NCI-H1105 treated with DMSO at 0.1 percent for 48 hours (cell line): ENCODE measurements at places on chromosomes 13 and 19.

DNA sequence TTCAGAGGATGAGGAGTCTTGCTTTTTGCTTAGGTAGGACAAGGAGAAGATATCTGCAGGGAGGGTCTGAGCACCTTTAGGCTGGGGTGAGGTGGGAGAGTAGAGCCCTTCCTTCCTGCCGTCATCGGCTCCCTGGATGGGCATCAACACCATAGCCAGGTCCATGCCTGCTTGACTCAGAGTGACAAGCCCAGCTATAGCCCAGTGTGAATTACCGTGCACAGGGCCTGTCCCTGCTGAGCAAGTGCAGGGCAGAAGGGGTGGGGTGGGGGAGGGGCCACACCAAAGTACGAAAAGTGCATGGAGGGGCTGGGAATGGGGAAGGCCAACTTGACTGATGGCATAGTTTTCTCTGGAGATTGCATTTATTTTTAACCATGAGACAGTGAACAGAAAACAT, 30.3 kb upstream of the RNF113B start:
- DNase-seq = no peak

DNA sequence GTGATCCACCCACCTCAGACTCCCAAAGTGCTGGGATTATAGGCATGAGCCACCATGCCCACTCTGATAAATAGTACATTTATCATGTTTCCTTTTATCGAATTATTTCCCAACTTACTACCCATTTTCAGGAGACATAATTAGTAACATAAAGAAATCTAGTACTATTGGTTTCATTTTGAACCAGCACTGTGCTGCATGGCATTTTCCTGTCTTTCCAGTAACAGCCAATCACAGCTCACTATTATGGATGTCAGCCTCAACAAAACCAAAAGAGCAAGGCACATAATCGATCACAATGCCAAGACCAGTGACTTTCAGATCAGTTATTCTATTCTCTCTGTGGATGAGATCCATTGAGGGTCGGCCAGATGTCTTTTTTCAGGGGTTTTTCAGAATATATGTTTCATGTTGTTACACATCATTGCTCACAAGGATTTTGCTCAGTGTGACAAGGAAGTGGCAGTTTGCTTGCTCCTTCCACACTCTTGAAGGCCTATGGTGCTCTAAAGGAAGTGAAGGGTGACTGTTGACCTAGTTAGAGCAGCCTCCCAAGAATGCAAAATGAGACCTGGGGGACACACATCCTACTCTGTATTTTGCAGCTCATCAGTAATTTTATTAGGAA, 233.4 kb downstream of the KCNRG start:
- no peak for DNase-seq

GRCh38 chr13:21075379-21076249, 14.2 kb upstream of the LATS2 start:
- DNase-seq = no peak

DNA sequence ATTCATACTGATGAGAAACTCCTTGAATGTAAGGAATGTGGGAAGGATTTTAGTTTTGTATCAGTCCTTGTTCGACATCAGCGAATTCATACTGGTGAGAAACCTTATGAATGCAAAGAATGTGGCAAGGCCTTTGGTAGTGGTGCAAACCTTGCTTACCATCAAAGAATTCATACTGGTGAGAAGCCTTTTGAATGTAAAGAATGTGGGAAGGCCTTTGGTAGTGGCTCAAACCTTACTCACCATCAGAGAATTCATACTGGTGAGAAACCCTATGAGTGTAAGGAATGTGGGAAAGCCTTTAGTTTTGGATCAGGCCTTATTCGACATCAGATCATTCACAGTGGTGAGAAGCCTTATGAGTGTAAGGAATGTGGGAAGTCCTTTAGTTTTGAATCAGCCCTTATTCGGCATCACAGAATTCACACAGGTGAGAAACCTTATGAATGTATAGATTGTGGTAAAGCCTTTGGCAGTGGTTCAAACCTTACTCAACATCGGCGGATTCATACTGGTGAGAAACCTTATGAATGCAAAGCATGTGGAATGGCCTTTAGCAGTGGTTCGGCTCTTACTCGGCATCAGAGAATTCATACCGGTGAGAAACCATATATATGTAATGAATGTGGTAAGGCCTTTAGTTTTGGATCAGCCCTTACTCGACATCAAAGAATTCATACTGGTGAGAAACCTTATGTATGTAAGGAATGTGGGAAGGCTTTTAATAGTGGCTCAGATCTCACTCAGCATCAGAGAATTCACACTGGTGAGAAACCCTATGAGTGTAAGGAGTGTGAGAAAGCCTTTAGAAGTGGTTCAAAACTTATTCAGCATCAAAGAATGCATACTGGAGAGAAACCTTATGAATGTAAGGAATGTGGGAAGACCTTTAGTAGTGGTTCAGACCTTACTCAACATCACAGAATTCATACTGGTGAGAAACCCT, 26.6 kb downstream of the ZNF345 start:
- no peak for DNase-seq

- no peak for DNase-seq
Observed at GRCh38 chr19:30881930-30882329, 467.3 kb downstream of the TSHZ3 start.

DNA sequence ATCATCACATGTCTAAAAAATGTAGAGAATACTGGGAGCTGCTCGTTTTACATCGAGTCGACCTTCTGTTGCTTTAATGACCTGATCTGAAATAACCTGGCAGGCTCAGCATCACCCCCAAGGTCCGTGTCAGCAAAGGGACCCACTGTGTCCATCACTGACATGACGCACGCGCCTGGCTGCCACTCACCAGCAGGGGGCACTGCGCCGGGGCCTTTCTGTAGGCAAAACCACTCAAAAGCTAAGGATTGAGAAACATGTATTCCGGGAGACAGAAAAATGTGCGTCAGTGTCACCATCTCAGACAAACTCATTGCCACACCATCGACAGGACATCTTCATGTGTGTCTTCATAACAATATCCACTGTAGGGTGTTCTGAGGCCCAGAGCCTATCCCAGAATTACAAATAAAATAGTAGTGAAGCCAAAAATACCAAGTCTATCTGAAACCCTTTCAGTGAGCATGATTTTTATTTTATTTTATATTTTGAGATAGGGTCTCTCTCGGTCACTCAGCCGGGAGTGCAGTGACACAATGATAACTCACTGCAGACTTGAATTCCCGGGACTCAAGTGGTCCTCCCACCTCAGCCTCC, 130.3 kb upstream of the LSM14A start:
- DNase-seq = no peak

- no peak for DNase-seq
Observed at GRCh38 chr13:71838842-71839241, 28.2 kb downstream of the DACH1 start.

GRCh38 chr19:42846597-42846996, 32.9 kb downstream of the PSG1 start:
- no peak for DNase-seq
